ENCODE measurements at places on chromosomes 13 and 19.
A peak's percentile ranks its signal among the peaks of the same experiment; 100 is the strongest.

DNA sequence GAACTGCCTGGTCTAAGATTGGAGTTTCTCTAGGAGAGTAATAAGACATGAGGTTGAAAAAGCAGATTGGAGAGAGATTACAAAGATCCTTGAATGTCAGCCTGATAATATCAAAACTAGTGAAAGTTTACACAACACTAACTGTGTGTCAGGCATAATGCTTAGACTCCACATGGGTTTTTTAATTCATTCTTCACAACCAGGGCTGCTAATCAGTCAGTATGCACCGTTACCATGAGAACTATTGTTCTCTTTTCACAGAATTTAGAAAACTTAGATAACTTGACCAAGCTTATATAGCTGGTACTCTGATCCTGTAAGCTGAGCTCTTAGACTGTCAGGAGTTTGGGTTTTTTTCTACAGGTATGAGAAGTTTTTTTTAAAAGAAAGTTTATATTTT lies 46.6 kb upstream of the TSC22D1 start:
- no peak for DNase-seq

DNA sequence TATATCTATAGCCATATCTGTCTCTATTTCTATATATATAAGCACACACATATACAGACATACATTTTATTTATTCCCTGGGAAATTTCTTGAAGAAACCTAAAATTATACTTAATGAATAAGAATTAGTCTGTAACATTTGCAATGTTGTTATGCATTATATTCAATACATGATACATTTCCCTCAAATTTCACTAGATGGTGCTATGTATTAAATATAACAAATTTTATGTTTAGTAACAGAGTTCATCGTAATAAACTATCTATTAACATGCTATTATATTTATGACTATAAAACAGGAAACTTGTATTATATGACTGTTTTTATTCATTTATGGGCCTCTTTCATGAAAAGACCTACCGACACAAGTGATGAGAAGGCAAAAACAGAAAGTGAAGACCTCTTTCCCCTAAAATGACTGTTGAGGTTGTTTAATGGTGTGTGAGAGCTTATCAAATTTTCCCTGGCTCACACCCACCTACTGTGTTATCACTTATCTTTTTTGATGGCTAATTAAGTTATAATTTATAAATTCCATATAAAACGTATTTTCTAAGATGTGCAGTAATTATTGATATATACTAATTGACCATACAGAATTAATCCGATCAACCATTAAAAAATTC lies 881.9 kb downstream of the SLITRK6 start:
- no peak for DNase-seq

DNA sequence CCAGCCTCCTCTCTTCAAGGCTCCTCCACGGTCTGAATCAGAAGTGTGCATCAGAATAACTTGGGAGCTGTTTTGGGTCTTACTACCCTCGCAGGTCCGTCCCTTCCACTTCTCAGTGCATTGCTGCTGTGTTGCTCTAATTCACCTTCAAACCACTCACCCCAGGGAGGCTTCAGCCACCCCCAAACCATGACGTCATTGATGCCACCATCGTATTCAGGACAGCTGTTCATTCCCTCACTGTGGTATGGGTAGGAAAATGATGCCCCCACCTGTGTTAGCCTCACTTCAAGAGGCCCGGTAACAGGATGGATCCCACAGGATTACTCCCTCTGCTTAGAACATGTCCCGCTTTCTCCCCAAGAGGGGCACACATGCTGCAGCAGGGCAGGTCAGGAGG lies 1005.7 kb downstream of the UQCRFS1 start:
- DNase-seq = peak; percentile 25

- DNase-seq = no peak
These were observed 23.6 kb downstream of the CAPN12 start for GRCh38 chr19:38720559-38721236.

DNA sequence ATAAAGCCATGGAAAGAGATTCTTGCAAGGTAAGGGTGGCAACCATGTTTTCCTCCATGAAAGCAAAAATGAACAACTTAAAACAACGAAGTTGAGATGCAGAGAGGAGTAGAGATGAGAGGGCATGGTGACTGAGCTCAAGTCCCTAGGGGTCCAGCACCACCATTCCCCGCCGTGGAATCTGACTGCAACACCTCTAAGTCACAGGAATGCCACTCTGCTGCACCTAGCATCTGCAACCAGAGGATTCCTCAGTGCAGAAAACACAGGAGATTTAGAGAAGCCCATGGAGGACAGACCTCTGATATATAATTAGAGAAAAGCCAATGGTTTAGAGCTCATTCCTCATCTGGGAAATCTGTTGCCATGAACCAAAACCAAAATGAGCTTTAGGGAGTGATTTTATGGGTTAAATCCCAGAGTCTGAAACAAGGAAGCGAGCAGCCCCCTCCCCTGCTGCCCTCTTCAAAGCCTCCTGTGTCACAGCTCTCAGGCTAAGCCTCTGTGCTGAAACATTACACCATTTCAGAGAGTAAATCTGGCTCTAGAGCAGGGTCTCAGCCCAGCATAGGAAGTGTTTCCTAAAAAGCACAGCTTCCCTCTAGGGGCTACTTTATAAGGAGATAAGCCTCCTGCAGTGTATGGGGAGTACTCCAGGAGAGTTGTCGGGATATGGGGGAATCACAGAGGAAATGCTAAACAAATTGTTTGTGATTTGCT lies 1043.6 kb downstream of the UQCRFS1 start:
- DNase-seq = peak; percentile 78

DNA sequence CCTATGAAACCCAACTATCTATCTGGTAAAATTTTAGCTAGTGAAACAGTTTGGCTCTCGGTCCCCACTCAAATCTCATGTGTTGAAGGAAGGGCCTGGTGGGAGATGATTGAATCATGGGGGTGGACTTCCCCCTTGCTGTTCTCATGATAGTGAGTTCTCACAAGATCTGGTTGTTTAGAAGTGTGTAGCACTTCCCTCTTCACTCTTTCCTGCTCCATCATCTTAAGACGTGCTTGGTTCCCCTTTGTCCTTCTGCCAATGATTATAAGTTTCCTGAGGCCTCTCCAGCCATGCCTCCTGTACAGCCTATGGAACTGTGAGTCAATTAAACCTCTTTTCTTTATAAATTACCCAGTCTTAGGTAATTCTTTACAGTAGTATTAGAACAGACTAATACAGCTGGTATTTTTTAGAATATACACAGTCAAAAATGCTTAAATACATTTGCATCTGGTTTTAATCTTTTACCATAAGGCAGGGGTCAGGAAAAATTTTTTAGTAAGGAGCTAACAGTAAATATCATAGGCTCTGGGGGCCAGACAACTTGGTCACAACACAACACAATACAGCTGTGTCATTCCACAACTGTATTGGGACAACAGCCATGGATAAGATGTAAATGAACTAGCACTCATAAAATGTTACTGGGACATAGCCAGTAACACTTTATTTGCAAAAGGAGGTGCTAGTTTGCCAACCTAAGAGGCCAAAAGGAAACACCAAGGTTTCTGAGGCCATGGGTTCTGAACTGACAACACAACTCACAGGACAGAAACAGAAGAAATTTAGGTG lies 24.3 kb downstream of the DZIP1 start:
- DNase-seq = no peak

DNA sequence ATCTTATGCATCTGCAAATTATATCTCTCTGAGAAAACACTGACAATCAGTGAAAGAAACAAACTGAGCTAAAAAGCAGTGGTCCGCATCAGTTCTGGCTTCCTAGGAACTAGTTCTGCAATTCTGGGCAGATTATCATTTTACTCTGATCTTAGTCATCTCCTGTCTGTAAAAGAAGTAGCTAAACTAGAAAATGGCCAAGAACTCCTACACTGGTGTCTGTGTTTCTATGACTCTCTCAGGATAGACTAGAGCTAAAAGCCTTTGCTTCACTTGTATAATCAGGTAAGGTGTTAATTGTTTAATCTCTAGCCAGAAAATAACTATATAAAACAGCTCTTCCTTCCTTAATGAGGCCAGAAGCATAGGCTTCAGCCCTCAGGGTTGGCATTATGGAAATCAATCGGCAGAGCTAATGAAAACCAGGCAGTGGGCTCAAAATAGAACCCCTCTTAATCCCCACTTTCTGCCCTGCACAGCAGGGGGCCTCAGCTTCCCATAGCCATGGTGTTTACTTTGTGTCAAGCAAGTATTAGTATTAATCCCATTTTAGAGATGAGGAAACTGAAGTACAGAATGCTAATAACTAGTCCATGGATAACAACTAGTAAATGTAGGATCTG lies 459.2 kb downstream of the FGF14 start:
- DNase-seq = no peak

DNA sequence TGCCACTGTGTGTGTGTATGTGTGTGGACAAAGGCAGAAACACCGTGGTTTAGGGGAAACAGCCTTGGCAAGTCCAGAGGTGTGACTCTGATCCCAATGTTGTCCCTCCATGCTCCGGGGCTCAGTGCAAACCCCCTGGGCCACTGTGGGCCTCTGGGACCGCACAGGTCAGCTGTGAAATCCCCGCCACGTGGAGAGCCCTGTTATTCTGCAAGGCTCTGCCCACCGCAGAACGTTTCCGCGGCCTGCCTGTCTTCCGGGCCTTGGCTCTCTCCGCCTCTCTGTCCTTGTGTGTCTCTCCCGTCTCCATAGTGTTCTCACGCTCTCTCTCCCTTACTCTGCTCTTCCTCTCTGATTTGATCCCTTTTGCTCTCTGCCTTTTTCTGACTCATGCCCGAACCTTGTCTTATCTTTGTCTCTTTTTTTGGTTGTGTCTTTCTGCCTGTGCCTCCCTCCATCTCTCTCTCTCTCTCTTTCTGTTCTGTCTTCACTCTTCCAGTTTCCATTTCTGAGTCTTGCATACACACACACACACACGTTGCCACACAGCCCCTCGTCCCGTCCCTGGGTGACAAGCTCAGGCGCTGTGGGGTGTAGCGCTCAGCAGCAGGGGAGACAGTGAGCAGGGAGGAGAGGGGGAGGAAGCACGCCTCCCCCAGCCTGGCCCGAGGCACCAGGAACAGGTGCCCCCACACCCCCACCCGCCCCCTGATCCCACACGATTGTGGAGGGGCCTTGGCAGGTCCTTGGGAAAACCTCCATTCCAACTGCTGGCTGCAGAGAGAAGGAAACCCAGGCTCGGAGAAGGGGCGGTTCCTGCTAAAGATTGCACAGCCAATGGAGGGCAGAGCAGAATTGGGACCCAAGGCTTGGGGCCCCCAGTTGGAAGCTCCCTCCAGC lies 3.0 kb downstream of the TTYH1 start:
- DNase-seq = peak; percentile 72

- no peak for DNase-seq
These were observed 64.0 kb upstream of the ZNF681 start for GRCh38 chr19:23822735-23823134.

- no peak for DNase-seq
These were observed 84.5 kb upstream of the FRY start for GRCh38 chr13:31947105-31947504.

DNA sequence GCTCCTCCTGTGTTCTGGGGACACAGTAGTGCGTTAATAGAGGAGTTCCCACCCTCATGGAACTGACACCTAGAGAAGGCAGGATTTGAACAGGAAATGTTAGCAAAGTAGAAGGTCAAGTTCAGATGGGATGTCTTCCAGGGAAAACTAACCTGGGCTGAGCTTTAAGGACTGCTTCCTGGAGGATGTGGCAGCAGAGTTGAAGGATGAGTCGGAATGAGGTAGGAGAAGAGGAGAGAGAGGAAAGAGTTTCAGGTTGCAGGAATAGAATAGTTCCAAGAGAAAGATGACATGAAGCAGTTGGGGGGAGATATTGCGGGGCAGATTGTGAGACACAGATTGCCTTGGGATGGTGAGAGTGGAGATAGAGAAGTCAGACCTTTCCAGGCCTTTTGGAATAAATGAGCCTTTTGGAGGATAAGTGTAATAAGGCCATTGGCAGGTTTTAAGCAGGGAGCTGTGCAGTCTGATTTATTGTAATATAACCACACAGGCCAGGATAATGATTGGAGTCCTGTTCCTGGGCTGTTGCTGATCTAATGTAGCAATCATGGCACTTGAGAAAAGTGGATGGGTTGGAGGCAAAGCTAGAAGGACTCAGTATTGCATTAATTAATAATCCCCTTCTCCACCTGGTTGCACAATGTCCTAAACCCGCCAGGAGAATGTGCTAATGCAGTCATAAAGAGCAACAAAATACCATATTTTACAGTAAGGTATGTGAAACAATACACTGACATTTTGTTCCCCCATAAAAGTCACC lies 205.4 kb downstream of the SHISA2 start:
- no peak for DNase-seq

Data from islet precursor cell (in vitro differentiated cells).